Fibroblast of skin of back (primary cell): ENCODE measurements at places on chromosomes 5 and 9.

- no peak for DNase-seq
Measured at GRCh38 chr5:91383956-91384300, 811 bp upstream of the ARRDC3 start.

DNA sequence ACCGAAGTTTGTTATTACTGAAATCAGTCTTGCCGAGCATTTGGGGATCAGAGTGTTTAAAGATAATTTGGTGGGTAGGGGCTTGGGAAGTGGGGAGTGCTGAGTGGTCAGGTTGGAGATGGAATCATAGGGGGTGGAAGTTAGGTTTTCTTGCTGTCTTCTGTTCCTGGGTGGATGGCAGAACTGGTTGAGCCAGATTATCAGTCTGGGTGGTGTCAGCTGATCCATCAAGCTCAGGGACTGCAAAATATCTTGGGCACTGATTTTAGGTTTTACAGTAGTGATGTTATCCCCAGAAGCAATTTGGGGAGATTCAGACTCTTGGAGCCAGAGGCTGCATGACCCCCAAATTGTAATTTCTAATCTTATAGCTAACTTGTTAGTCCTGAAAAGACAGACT is 5.4 kb upstream of the ANKRD31 start:
- DNase-seq: no peak

- no peak for DNase-seq
Measured at GRCh38 chr9:131566158-131566557, 20.8 kb downstream of the PRRT1B start.

DNA sequence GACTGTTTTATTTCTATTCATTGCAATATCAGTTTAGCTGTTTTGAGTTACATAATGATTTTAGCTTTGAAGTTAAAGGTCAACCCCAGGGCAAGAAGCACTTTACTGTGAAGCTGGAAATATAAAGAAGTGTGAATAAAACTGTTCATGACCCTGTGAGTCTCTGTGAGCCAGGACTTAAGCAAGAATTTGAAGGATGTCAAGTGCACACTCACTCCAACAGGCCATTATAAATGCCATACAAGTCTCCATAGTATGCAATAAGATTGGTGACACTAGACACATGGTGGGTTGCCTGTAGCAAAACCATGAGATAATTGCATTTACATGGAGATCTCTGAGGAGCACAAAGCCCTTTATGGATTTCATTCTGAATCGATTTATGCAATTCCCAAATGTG is 318.7 kb upstream of the ITGA1 start:
- DNase-seq: no peak

GRCh38 chr5:110161162-110161561 is 471.4 kb downstream of the MAN2A1 start:
- DNase-seq: peak; percentile 17

- DNase-seq: no peak
Measured at GRCh38 chr5:126847826-126848251, 70.9 kb downstream of the LMNB1 start.

DNA sequence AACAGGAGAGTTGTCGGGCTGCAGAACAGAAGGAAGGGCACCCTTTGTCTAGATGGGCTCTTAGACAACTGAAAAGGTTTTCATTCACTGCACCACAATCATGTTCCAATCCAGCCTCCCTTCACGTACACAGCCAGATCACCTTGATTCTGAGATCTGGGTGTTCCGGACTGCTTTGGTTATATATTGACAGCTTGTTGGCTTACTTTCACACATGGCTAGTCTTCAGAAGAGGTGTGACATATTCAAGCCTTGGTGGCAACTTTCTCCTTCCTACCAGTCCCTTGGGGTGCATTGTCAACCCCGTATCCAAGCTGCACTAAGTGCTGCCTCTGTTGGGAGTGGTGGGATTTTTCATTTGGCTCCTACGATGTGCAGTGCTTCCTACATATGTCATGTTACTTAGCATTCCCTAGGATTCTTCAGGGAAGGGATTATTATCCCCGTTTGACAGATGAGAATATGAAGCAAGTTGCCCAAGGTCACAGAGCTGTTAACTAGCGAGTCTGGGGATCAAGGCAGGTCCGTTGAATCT is 100.6 kb downstream of the LIFR start:
- DNase-seq: no peak

GRCh38 chr5:113043491-113043931 is 66.9 kb downstream of the DCP2 start:
- no peak for DNase-seq

GRCh38 chr9:89274838-89275237 is 36.2 kb upstream of the CKS2 start:
- peak; percentile 68 for DNase-seq

DNA sequence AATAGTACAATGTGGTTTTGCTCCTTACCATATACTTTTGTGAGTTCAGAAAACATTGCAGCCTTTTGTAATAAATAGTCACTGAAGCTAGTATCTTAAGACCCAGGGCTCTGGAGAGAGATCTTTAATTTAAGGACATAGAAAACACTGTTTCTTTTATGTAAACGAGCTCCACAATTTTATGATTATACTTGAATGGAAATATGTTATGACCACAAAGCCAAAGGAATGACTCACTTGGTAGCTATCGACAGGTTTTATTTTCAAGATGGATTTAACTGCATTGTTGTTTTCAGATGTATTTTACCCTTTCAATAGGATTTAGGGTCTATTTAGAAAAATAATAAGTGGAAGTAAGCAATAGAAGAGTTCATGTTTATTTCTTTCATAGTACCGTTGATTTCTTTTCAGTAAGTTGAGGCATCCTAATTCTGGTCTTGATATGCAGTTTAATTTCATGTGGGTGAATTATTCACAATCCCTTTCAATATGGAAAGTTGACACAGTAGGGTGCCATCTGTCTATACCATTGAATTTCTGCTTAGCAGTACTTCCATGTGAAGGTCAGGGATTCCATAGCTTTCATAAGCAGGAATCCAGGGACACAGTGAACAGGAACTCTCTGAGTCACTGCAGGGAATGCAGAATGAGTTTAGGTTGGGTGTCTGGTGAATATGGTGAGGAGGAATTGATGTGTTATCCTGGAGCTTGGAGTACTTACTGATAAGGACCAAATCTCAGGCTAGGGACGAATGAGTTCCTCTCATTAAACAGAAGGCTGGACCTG is 157.6 kb downstream of the CD180 start:
- DNase-seq: peak; percentile 89

GRCh38 chr5:72438141-72438540 is 69.1 kb downstream of the ZNF366 start:
- DNase-seq: no peak

DNA sequence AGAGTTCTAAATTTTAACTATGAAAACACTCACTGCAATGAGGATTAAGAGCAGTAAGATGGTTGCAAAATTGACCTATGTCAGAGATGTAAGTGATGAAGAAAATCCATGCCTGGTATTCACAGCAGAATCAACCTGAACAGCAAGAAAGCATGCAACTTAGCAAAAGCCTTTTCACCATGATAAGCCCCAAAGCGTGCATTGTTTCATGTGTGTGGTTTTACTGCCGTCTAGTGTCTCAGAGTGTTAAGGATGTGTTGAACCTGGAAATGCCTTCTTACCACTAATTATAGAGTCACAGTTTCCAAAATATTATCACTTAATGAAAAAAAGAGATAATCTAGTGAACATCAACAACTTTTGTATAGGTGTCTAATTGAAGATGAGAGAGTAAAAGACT is 415.2 kb upstream of the TRPC7 start:
- DNase-seq: no peak

GRCh38 chr9:95506428-95506677 is 10.4 kb downstream of the PTCH1 start:
- DNase-seq: peak; percentile 52

DNA sequence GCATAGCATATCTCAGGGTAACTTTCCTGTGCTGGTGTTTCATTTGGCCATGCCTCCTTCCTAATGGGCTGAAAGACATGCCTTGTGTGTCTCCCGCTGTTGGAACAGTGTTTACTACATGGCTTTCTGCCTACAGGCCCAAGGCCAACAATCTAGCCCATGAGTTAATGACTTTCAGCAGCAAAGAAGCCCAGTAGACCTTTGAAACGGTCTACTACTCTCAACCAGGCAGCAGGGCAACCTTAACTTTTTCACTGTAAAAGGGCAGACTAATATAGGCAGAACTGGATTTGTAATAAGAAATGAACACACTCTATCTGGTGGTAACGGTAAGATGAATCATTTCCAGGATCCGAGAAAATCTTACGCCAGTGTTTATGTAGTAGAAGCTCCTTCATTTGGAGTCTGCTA is 21.0 kb downstream of the C5orf15 start:
- no peak for DNase-seq

DNA sequence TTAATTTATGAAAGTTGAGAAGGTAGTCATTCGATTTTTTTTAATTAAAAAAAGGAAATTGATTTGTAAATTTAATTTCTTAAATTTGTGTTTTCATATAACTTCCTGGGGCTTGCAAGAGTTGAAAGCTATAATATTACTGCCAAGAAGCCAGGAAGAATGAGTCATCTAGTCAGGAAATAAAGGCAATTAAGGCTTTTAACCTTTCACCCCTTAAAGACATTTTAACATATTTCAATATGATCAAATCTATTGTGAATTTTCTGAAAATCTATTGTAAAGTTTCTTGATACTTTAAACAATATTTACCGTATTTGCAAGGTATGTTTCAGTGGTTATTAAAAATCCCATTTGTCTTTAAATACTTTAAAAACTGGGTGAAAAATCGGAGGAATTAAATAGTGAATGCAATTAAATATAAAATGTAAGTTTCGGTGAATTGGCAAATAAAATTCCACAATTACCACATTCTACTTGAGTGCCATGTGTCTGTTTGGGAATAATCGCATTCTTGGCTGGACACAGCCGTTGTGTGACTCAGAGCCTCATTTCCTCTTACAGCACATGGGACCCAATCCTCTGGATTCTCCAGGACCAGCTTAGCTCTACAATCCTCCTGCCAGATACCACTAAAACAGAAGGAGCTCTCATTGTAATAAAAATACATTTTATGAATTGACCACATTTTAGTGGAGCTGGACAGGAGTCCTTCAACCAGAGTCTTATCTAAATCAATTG is 310.7 kb downstream of the HCN1 start:
- DNase-seq: peak; percentile 29

GRCh38 chr5:61673007-61673735 is 341.1 kb downstream of the ZSWIM6 start:
- no peak for DNase-seq

DNA sequence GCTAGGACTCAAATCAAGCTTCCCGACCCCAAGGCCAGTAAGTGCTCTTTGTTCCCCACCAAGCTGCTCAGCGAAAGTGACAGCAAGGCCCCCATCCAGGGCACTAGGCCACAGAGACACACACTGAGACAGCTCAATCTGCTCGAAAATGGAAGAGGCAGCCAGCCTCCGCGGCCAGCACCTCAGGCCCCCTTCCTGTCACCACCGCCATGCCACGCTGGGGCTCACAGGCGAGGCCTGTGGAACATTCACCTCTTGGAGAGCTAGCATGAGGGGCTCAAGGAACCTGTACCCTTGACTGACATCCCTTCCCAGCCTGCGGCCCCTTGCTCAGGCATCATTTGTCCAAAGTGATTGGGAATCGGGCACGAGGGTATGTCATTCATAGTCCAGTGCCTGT is 71.4 kb downstream of the PAX5 start:
- DNase-seq: no peak

DNA sequence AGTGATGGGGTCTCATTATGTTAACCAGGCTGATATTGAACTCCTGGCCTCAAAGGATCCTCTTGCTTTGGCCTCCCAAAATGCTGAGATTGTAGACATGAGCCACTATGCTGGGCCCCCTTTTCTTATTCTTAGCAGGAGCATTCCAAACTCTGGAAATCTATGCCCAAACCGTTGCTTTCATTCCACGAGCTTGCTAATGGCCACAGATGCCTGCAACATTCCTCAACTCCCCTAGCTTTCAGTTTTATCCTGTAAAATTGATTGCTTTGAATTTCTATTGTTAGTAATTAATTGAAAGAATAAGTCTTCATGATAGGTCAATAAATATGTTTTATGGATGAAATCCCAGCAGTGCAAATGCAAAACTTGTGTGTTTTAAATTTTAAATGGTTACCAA is 564.8 kb upstream of the WWC1 start:
- DNase-seq: peak; percentile 20

GRCh38 chr5:167242701-167243100 is 1048.7 kb upstream of the WWC1 start:
- DNase-seq: no peak

GRCh38 chr9:4138180-4138579 is 161.7 kb downstream of the GLIS3 start:
- no peak for DNase-seq

DNA sequence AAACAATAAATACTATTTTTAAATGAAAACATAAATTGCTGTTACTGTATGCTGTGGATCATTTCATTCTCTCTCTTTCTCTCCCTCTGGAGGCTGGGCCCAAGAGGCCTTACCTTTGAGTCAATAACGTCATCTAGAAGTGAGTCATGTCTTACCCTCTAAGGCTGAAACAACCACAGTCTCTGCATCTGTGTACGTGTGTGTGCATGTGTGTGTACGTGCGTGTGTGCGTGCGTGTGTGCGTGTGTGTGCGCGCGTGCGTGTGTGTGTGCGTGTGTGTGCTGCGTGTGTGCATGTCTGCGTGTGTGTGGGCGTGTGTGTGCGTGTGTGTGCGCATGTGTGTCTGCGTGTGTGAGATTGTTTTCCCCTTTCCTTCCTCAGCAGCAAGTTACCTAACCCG is 13.6 kb upstream of the IL17B start:
- DNase-seq: peak; percentile 57

DNA sequence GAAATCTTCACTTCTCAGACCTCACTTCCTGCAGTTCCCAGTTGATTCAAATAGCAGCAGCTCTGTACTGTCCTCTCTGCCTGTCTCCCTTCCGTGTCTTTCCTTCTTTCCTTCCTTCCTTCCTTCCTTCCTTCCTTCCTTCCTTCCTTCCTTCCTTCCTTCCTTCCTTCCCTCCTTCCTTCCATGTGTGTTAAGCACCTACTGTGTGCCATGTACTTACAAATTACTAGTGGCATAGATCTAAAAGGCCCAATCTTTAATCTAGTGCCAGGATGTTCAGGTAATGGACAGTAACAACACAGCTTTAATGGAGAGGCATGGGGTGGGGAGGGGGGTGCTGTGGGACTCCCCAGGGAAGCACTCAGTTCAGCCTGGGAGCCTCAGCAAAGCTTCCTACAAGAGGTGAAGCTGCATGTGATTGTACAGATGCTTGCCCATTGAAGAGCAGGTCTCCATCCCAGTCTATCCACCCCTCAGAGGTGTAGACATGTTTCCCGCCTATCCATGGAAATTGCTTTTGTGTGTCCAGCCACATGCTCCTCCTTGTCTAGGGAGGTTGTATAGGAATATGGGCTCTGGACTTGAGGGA is 106.0 kb downstream of the RGS3 start:
- DNase-seq: no peak
